ENCODE measurements at places on chromosomes 11 and 22.

DNA sequence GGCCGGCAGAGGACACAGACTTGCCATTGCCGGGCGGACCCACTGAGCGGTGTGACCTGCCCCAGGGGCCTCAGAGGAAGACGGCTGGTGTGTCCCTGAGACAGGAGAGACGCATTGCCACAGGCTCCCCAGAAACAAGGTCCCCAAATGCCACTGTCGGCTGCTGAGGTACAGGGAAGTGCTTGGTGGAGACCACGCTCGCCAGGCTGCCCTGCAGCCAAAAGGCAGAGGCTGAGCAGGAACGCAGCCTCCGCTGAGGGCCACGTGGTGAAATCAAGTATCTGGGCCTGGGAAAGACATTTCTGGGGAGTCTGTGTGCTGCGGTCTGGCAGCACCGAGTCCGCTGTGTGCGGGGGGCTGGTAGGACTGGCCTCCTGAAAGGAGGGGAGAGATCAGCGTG is 794.9 kb downstream of the BRD1 start:
- H3K4me1 ChIP-seq = no peaks in the 10 kb centered on the region
- no peak overlapping the region for H3K27ac ChIP-seq
- DNase-seq = no peak
- no peak overlapping the region for H3K4me3 ChIP-seq
- H3K27me3 ChIP-seq = no peaks in the 10 kb centered on the region

DNA sequence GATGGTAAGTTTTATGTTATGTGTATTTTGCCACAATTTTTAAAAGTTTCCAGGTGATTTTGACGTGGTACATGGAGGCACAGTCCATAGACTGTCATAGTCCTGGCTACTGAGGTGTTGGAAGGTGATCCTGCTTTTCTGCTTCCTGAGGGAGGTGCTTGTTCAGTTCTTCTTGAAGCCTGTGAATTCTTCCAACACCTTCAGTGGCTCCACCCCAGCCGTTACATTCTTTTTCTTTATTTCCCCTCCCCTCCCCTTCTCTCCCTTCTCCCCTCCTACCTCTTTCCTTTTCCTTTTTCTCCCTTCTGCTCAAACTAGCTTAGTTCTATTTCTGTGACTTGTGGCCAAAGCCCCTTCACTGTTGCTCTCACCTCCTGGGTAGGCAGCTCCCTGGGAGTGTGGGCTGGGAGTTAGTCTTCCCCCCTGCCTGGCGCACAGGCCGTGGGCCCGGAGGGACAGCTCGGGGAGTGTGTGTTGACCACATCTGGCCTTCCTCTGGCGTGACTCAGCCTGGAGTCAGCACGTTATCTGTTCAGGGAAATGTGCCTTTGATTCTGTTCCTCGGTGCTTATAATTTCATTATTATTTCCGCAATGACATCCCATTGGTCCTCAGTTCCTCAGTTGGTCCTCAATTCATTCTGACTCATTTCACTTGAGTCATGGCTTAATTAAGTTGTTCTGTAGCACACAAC is 566.2 kb downstream of the TBC1D22A start:
- no peak overlapping the region for H3K27ac ChIP-seq
- DNase-seq = no peak
- no peaks in the 10 kb centered on the region for H3K4me1 ChIP-seq
- no peaks in the 10 kb centered on the region for H3K36me3 ChIP-seq
- H3K4me3 ChIP-seq = no peak overlapping the region

DNA sequence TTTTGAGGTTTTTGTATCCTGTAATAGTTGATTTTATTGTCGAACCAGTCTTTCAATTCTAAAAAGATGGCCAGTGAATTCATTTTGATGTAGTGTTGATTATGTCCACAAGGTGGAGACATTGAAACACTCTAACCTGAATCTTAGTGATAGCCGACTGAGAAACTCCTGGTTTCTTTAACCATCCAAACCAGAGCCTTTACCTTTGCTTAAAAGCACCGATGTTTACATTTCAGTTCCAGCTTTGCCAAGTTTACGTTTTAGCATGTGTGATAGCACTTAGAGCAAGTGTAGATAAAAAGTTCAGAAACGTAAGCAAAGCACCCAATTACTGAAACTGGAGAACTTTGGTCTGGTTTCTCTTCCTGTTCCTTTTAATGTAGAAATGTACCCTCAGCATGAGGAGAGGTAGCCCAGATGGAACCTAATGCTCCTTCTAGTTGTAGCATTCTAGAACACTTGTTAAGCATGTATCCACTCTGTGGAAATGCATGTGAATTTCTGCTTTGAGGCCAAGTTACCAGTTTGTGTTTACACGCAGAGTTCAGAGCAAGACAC is 208.6 kb downstream of the DBX1 start:
- DNase-seq = peak; percentile 23
- H3K4me3 ChIP-seq = no peak overlapping the region
- no peaks in the 10 kb centered on the region for H3K4me1 ChIP-seq
- H3K36me3 ChIP-seq = no peaks in the 10 kb centered on the region

GRCh38 chr22:29831186-29831921 is 6.7 kb downstream of the ASCC2 start:
- no peak overlapping the region for H3K27ac ChIP-seq
- H3K4me3 ChIP-seq = no peak overlapping the region
- no peak for DNase-seq
- peaks cover 74% of the 10 kb centered on the region for H3K36me3 ChIP-seq
- no peaks in the 10 kb centered on the region for H3K4me1 ChIP-seq

GRCh38 chr11:59355226-59355625 is 3.5 kb upstream of the OR5AN1 start:
- DNase-seq = no peak
- no peaks in the 10 kb centered on the region for H3K36me3 ChIP-seq
- no peak overlapping the region for H3K4me3 ChIP-seq
- H3K27ac ChIP-seq = no peak overlapping the region
- no peaks in the 10 kb centered on the region for H3K4me1 ChIP-seq

DNA sequence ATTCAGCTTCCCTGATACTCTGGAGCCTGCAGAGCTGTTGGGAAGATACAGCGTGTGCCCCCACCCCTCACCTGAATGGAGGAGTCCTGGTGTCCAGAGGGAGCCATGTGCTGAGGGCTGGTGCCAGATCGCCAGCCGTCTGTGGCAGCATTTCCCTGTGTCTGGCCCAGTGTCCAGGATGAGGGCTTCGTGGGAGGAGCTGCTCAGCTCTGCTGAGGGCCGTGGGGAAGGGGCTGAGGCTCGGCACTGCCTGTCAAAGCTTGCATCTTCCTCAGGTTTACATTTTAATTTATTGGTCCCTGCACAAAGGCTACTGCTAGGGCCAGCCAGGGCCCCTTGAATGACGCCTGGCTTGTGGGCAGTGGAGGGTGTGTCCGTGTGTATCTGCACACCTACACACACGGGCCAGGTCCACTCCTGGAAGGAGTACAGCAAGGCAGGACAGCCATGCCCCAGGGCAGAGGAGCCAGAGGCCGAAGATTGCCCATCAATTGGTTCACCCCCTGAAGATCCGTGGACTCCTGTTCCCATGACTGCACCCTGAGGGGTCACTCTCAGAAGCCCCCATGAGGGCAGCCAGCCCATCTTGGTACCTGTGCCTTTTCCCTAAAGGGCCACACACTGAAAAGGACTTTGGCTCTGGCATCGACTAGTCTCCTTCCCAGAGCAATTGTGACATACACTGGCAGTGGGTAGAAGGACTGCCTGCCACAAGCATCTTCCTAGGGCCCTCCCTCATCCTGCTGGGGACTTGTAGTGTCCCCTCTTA is 107.7 kb upstream of the PARVA start:
- no peaks in the 10 kb centered on the region for H3K4me1 ChIP-seq
- H3K36me3 ChIP-seq = no peaks in the 10 kb centered on the region
- DNase-seq = no peak
- H3K4me3 ChIP-seq = no peak overlapping the region
- no peaks in the 10 kb centered on the region for H3K27me3 ChIP-seq

- H3K4me1 ChIP-seq = no peaks in the 10 kb centered on the region
- H3K27me3 ChIP-seq = no peaks in the 10 kb centered on the region
- H3K4me3 ChIP-seq = no peak overlapping the region
- no peak for DNase-seq
Observed at GRCh38 chr11:23961503-23962338, 535.1 kb upstream of the LUZP2 start.

- H3K4me3 ChIP-seq = no peak overlapping the region
- DNase-seq = no peak
- no peaks in the 10 kb centered on the region for H3K27me3 ChIP-seq
- H3K36me3 ChIP-seq = no peaks in the 10 kb centered on the region
- no peak overlapping the region for H3K27ac ChIP-seq
Observed at GRCh38 chr22:49417833-49418232, 409.8 kb downstream of the BRD1 start.

GRCh38 chr11:106670069-106670468 is 348.2 kb downstream of the GUCY1A2 start:
- no peak for DNase-seq
- no peak overlapping the region for H3K27ac ChIP-seq
- no peaks in the 10 kb centered on the region for H3K36me3 ChIP-seq
- H3K4me3 ChIP-seq = no peak overlapping the region

DNA sequence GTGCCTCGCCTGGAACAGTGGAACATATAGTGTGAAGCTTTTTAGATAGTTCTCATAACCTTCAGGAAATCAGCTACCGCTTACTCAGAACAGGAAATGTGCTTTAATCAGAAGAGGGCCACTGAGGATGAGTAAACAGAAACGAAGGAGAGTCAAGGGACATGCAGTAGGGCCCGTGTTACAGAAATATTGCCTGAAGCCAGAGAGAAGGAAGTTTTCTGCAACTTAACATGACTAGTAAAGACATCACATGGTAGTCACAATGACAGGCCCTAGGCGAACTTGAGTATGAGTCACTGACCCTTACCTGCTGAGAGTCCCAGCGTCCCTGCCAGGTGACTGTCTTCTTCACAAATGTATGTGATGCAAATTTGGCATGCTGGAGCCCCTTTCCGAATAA is 39.4 kb downstream of the CARD18 start:
- H3K27ac ChIP-seq = no peak overlapping the region
- H3K36me3 ChIP-seq = no peaks in the 10 kb centered on the region
- no peak for DNase-seq
- H3K4me3 ChIP-seq = peak overlapping the region; percentile 53
- H3K4me1 ChIP-seq = peaks cover 6% of the 10 kb centered on the region

DNA sequence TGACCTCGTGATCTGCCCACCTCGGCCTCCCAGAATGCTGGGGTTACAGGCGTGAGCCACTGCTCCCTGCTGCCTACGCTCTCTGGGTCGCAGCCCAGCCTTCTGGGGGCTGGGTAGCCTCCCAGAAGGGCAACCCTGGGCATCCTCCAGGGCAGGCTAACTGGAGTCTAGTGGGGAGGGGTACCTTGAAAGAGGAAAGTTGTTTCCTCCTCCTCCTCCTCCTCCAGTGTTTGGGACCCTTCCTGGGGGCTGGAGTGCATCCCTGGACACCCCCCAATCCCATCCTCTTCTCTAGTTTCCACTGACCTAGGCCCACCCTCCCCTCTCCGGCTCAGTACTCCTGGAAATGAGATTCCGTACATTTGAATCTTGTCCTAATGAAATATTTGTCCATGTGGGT is 1.3 kb downstream of the PNPLA3 start:
- peaks cover 3% of the 10 kb centered on the region for H3K4me1 ChIP-seq
- no peak overlapping the region for H3K4me3 ChIP-seq
- DNase-seq = no peak
- H3K27ac ChIP-seq = no peak overlapping the region
- H3K36me3 ChIP-seq = no peaks in the 10 kb centered on the region

GRCh38 chr11:108708173-108708572 is 43.3 kb downstream of the DDX10 start:
- H3K36me3 ChIP-seq = peaks cover 4% of the 10 kb centered on the region
- H3K27ac ChIP-seq = no peak overlapping the region
- no peaks in the 10 kb centered on the region for H3K4me1 ChIP-seq
- no peak overlapping the region for H3K4me3 ChIP-seq
- DNase-seq = no peak

DNA sequence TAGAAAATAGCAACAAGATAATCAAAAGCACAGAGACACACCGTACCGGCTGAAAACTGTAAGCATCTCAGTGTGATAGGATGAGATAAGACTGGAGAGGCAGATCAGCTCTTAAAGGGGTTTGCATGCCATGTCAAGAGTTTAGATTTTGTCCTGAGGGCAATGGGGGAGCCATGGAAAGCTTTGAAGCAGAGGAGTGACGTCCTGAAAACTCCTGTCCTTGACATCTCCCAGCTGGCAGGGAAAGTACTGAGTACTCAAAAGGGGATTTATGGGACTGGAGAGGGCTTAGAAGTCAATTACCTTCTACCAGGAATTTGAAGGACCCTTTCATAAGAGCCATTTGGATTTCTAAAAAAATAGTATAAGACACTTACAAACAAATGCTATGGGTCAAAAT is 420.5 kb upstream of the NARS2 start:
- H3K36me3 ChIP-seq = no peaks in the 10 kb centered on the region
- H3K27ac ChIP-seq = no peak overlapping the region
- DNase-seq = no peak
- no peak overlapping the region for H3K4me3 ChIP-seq

DNA sequence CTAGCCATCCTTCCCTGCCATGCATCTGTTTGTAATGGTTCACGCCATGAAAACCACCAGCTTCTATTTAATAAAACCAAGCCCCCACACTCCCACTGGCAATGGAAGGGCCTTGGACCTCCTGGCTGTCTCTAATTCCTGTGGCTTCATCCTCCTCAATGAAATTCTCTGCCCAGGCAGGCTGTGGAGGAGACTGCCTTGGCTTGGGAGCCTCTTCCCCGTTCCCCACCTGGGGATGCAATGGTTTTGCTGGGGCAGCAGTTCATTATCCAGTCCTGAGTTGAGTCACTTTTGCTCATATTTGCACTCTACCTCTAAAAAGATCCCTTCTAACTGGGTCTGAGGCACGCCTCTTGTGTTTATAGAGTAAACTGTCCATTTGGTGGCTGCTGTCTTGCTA is 515.8 kb downstream of the NTM start:
- H3K36me3 ChIP-seq = no peaks in the 10 kb centered on the region
- DNase-seq = no peak
- no peak overlapping the region for H3K4me3 ChIP-seq
- no peaks in the 10 kb centered on the region for H3K4me1 ChIP-seq
- no peak overlapping the region for H3K27ac ChIP-seq
- H3K27me3 ChIP-seq = no peaks in the 10 kb centered on the region

GRCh38 chr22:43185860-43186261 is 1.1 kb downstream of the TTLL12 start:
- peak overlapping the region; percentile 78 for H3K27ac ChIP-seq
- peaks cover 18% of the 10 kb centered on the region for H3K4me1 ChIP-seq
- H3K36me3 ChIP-seq = no peaks in the 10 kb centered on the region
- H3K4me3 ChIP-seq = peak overlapping the region; percentile 65
- DNase-seq = no peak

DNA sequence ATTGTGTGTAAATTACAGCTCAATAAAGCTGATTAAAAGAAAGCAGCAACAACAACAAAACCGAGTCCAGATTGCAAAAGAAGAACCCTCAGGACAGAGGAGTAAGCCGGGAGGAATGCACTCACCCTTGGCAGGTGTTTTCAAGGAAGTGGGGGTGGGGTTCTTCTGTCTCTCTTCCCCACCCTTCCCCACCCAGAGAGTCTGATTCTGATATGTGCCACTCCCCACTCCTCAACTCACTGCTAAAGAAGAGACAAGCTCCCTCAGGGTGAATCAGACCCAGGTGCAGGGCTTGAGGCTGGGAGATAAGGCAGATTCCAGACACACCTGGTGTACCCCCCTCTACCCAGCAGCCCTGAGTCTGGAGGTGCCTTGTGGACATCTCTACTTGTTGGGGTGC is 38.4 kb upstream of the PHF21A start:
- no peak for DNase-seq
- H3K27ac ChIP-seq = no peak overlapping the region
- peaks cover 3% of the 10 kb centered on the region for H3K27me3 ChIP-seq
- no peak overlapping the region for H3K4me3 ChIP-seq
- H3K4me1 ChIP-seq = no peaks in the 10 kb centered on the region

- no peaks in the 10 kb centered on the region for H3K27me3 ChIP-seq
- H3K27ac ChIP-seq = no peak overlapping the region
- H3K4me3 ChIP-seq = no peak overlapping the region
- no peak for DNase-seq
- H3K36me3 ChIP-seq = no peaks in the 10 kb centered on the region
Observed at GRCh38 chr22:27347951-27348350, 453.6 kb downstream of the MN1 start.

Measured in naive thymus-derived CD4-positive, alpha-beta T cell (primary cell).